ENCODE measurements at places on chromosomes 7 and 10. TPM values are rescaled to one million over a fixed set of nuclear protein-coding genes. Genes with fewer than 3 reads are reported as not detected.

GRCh38 chr10:114431414-114432135, 27.3 kb upstream of the AFAP1L2 start:
- no peak for DNase-seq

DNA sequence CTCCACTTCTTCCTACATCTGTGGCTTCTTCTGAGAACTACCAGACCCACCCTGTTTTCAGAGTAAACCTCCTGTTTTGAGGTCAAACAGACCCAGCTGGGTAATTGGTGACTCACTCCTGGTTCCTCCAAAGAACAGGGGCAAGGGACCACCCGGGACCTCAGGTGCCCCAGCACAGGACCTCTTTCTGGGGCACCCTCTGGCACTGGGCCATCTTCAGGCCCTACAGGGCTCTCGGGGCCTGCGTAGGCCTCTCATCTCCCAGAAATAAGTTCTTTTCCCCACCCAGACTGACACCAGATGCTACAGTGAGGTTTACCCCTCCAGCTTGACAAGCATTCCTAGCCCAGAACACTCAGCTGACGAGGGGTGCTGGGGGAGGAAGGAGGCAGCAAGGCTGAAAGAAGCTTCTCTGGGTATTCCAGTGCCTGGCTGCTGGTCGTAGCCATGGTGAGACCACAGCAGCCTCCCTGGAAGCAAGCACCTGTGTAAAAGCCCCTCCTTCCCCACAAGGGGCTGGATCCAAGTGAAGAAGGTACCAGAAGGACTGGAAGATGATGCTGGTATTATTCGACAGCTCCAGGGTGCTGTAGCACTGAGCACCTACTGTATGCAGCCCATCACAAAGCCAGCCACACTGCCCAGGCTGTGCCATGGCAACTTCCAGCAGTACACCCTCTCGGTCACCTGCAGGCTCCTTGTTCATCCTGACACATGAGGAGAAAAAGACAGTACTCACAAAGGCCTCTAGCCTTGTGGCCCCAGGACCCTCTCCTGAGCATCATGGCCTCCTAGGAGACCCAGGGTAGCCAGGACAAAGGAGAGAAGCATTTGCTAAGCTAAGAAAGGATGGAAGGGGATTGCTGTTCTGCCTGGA, 47.4 kb downstream of the ALOX5 start:
- DNase-seq: no peak

DNA sequence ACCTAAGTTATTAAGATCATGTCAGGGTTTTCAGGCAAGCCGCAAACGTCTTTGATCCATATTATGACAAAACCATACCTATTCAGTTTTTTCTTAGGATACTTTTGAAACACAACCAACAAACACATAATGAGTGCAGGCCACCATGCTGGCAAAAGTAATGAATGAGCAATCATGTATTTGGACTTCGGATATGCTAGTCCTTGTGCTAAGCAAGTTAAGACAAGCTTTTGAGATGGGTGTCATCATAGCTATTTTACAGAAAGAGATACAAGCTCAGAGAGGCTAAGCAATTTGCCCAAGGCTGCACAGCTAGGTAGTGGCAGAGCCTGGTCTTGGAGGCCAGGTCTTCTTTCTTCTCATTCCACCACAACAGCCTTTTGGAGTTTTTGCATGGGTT, 12.5 kb upstream of the KCNK18 start:
- DNase-seq: no peak

- no peak for DNase-seq
Measured at GRCh38 chr7:36159618-36160017, 6.6 kb downstream of the EEPD1 start.

NPTX2 gene
- 15.9 TPM for total RNA-seq

Data from neural crest cell (in vitro differentiated cells).